T follicular helper cell (primary cell): ENCODE measurements at places on chromosomes 11 and 22.

- no peak for DNase-seq
These were observed 13.5 kb downstream of the TXN2 start for GRCh38 chr22:36467946-36468345.

DNA sequence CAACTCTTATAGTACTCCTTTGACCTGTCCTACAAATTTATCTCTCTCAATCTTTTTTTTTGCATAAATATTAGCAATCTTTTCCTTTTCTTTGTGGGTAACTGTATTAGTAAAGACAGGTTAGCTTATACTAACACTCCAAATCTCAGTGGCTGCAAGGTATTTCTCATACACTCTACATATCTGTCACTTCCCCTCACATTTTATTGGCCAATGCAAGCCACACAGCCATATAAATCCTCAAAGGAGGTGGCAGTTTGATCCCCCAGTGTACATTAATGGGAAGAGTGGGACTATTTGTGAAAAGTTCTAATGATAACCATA lies 42.6 kb upstream of the EED start:
- DNase-seq = no peak

DNA sequence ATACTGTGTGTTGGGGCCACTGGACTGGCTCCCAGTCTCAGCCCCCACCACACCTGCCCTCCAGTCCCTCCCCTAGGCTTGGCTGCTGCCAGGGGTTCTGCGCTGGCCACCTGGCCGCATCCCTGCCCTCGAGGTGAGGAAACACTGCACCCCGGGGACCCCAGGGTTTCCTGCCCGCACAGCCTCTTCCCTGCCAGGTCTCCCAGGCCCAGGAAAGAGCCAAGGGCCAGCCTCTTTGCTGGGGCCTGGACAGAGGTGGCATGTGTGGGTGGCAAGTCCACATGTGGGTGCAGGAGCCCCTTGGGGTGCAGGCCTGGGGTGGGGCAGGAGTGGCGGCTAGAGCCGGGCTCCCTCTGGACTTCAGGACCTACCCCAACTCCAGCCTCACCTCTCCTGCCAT lies 2.5 kb downstream of the EPS8L2 start:
- DNase-seq = no peak

GRCh38 chr11:112844517-112844916 lies 116.7 kb upstream of the NCAM1 start:
- DNase-seq = no peak

DNA sequence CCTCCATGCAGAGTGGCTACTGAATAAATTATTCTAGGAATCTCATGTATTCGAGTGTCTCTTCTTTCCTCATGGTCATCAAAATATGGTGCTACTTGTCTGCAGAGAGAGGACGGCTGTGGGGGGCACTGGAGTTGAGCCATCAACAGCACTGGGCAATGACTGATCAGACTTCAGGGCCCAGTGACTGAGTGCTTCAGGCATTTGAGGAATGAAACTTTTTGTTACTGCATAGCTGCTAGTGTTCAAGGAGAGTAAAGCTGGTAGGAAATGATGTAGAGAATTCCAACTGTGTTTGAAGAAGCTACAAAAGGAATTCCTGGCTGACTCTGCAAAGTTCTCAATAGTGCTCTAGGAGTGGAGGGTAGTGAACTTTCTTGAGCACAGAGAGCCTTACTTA lies 277.7 kb downstream of the CADM1 start:
- no peak for DNase-seq

GRCh38 chr11:122165607-122166371 lies 49.8 kb upstream of the BLID start:
- no peak for DNase-seq

DNA sequence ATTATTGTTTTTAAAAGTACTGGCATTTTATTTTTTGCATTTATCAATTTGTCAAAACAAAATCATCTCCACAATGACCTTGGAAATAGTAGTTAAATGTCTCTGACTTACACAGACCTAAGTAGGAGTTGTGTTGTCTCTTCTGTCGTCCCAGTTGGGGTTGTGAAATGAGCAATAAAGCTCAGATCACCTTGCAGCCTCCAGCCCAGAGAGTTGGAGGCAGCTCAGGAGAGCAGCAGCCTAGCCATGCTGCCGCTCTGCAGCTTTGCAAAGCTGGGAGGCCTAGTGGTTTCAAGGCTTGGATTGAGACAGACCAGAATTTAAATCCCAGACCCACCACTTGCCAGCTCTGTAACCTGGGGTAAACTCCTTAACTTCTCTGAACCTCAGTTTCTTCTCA lies 65.2 kb upstream of the CRYBB3 start:
- no peak for DNase-seq

GRCh38 chr22:37098976-37099591 lies 10.4 kb downstream of the TMPRSS6 start:
- DNase-seq = no peak

- no peak for DNase-seq
These were observed 22.2 kb upstream of the CTSD start for GRCh38 chr11:1785749-1786413.

DNA sequence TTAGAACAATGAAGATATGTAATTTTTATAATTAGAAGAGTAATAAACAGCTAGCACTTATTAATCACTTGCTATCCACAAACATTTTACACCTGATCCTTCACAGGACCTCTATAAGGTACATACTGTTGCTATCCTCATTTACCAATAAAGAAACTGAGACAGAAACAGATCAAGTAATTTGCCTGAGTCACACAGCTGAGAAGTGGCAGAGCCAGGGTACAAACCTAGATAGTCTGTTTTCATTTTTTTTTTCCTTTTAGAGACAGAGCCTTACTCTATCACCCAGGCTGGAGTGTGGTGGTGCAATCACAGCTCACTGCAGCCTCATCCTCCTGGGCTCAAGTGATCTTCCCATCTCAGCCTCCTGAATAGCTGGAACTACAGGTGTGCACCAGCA lies 71.8 kb upstream of the PTH start:
- DNase-seq = no peak

GRCh38 chr11:3929649-3930048 lies 74.2 kb downstream of the STIM1 start:
- no peak for DNase-seq

GRCh38 chr11:44870181-44870580 lies 80.5 kb downstream of the TP53I11 start:
- DNase-seq = no peak

GRCh38 chr11:86068138-86068871 lies 579 bp downstream of the PICALM start:
- DNase-seq = peak; percentile 13

GRCh38 chr22:48741540-48741939 lies 1086.1 kb downstream of the BRD1 start:
- no peak for DNase-seq

GRCh38 chr11:59302991-59303390 lies 55.7 kb upstream of the OR5AN1 start:
- no peak for DNase-seq

DNA sequence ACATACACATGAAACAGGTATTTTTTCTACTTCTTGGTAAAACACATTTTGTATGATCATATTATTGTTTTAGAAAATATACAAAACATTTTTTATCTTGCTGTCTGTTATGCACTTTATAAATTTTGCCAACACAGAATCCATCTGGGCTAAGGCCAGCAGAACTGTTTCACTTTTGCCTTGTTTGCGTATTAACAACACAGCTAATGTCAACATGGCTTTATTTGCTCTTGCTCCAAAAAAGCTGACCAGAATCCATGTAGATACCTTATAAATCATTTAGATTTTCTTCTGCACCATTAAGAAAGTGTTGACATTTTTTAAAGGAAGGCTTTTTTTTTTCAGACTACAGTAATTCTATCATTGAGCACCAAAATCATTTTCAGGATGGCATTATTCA lies 58.1 kb upstream of the PGR start:
- DNase-seq = no peak

- DNase-seq = no peak
These were observed 6.0 kb upstream of the SHISAL1 start for GRCh38 chr22:44318751-44319150.

- DNase-seq = no peak
These were observed 7.6 kb upstream of the JHY start for GRCh38 chr11:122874991-122875390.

GRCh38 chr22:47048123-47049077 lies 285.9 kb downstream of the TBC1D22A start:
- no peak for DNase-seq

DNA sequence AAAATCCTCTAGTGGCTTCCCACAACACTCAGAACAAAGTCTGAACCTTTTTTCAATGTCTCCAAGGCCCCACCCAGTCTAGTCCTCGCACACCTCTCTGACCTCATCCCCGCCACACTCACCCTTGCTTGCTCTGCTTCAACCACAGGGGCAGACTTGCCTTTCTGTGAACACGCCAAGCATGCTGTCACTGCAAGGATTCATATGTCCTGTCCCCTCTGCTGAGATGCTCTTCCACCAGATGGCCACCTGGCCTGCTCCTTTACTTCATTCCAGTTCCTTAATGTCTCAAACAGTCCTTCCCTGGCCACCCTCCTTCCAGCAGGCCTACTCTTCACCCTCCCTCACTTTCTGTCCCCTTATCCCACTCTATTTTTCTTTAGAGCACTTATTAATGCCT lies 60.6 kb upstream of the ARHGAP20 start:
- DNase-seq = no peak

DNA sequence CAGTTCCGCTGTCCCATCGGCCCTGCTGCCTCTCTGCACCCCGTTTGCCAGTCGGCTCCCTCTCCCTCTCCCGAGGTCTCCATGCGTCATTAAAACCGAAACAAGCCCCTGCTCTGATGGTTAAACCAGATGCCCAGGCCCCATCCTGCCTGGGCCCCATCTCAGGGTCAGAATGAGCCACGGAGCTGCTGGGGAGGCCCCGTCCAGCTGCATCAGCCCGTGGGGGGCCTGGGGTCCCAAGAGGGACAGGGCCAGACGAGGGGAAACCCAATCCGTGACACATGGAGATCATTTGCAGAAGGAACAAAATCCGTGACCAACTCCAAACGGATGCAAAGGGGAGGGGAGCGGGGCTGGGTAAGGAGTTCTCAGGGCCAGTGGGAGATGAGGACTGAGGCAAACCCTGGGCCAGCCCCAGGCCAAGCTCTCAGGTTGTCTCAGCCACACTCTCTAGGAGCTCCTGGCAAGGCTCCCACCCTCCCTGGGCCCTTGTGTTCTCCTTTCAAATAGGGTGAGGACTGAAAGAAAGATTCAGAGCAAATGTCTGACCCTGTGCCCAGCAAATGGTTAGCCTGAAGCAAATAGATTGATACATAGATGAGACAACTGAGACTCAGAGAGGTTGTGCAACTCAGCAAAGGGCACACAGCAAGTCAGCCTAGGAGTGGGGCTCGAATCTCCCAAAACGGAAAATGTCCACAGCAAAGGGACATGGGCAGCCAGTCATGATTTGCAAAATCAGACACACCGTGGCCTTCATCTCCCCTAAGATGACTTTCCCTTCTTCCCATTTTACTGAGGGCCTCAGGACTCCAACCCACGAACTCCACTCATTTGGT lies 162.1 kb downstream of the MN1 start:
- DNase-seq = no peak

DNA sequence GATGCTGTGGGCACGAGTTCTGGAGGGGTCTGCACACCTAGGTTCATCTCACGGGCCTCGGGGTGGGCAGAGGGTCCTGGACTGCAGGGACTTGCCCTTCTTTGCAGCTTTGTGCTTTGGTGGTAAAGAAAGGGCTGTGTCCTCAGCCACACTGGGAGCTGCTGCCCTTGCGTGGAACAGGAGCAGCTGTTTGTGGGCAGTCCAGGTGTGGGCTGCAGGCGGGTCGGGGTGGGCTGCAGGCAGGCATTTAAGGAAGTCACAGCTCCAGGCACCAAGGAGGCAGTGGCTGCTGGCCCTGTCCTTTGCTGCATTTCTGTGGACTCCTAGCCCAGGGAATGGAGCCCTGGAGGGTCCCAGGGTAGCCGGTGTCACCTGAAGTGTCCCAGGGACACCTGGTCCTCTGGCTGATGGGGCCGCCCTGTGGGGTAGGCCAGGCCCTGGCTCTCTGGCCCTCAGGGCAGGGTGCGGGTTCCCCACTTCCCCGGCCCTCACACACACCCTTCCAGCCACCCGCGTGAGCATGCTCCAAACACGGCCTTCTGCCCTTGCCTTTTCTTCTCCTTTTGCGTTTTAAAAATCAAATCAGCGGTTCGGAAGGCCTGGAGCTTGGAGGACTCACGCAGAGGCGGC lies 1240.3 kb downstream of the BRD1 start:
- no peak for DNase-seq

GRCh38 chr22:22030493-22031182 lies 48.1 kb upstream of the TOP3B start:
- DNase-seq = no peak

DNA sequence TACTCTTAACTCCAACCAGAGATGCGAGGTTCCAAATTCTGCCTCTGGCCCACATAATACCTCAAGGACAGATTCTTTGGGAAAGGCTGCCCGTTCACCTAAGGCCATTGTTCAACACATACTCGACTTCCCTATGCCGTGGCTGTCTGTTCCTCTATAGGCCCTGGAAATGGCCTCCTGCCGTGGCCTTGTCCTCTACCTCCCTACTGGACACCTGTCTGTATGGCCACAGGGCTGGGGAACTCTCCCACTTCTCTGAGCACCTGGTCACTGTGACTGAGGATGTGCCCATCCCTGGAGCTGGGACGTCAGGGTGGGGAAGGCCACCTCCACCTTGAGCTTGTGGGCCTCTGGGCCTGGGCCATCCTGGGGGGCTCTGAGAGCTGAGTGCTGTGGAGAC lies 340.5 kb upstream of the B3GAT1 start:
- DNase-seq = no peak

DNA sequence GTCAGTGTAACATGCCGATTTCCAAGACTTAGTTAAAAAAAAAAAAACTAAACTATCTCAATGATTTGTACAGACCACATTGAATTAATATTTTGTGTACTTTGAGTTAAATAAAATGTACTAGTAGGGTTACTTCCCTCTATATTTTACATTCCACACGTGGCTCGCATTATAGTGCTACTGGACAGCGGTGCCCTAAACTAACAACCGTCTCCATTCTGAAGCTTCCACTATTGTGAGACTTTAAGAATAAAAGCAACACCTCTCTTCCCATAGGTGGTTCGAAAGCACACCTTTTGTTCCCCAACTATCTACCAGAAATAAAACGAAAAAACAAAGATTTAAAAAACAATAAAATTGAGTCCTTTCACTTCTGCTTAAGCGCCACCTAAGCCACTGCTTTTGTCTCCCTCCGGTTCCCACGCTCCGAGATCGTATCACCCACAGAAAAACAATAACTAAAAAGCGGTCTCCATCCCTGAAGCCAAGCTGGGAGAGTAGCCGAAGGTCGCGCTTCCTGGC lies 380 bp upstream of the TTC17 start:
- DNase-seq = no peak

- peak; percentile 3 for DNase-seq
These were observed 2.2 kb downstream of the PAK1 start for GRCh38 chr11:77471558-77472193.

- DNase-seq = no peak
These were observed 161.4 kb downstream of the BRD1 start for GRCh38 chr22:49666146-49666809.

DNA sequence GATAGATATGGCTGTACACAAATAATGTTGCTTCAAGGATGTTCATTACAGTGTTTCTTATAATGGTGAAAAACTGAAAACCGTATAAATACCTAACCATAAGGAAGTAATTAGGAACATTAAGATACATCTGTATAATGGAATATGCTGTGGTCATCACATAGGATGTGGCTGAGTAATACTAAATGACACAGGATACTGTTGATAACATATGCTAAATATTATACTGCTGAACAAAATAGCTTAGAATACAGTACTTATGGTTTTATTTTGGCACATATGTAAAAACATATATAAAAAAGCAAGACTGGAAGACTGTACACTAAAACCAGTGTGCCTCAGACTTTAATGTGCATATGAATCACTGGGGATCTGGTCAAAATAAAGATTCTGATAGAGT lies 43.8 kb downstream of the FBXO7 start:
- no peak for DNase-seq
